ENCODE measurements at places on chromosomes 2 and 18. TPM values are rescaled to one million over a fixed set of nuclear protein-coding genes. Genes with fewer than 3 reads are reported as not detected.

DNA sequence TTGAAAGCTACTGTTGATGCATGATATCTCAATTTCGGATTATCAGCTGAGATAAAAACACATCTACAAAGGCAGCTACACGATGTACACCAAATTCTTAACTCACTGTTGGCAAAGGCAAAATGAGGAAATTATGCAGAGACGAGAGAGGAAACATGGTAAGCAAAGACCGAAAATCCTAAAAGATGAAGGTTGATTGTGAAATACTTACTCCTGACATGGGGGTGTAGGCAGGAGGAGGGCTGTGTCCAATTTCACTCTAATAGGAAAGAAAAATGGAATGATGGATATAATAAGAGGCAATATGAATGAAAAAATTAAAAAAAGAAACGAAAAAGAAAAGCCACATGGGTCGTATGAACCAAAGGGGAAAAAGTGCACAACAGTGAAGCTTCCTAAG, 831.3 kb downstream of the CPS1 start:
- no peak for DNase-seq

DNA sequence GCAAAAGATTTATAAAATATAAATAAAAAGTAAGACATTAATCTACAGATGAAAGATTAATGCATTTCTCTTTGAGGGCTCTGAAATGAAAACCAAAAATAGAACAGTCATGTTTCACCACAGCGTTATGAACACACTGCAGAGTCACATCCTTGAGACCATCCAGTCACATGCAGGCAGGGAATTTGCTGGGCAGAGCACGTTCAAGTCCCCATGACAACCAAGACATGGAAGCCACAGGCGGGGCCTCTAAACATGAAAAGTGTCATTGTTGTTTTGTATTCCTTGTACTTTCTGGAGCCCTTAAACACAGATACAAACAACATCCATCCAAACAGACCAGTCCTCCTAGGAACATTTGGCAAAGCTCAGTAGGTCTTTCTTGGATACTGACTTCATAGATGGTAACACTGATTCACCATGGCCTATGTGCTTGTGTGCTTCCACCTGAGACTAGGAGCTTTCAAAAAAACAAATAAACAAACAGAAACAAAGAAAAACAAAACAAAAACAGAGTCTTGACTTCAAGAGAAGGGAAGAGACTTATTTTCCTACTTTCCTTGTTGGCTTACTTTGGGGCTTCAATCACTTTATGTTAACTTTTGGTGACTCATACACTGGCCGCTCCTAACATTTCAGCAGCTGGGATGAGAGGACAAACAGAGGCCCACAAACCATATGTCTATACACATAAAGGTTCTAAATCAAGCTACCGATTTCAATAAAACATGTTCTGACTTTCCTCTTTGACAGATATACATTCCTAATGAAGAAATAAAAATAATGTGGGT, 99.5 kb upstream of the CCDC85A start:
- no peak for DNase-seq

DNA sequence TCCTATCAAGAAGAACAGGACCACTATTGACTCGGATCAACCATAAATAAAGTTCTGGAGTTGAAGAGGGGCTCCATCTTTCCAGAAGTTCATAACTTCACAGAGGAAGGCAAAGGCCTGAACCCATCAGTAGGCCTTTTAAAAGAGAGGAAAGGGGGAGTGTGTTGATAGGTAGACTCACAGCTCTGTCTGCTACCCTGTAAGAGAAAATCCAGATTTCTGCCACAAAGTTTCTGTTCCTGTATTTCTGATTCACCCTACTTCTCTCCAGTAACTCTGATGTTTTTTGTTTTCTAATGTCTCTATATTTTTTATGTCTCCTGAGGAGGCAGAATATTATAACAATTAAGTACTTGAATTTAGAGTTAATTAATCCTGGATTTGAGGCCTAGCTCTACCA, 564.0 kb downstream of the TNS1 start:
- no peak for DNase-seq

- peak; percentile 89 for DNase-seq
These were observed 532.1 kb downstream of the SOX11 start for GRCh38 chr2:6224267-6224666.

GRCh38 chr2:99615247-99615771, 125.5 kb upstream of the REV1 start:
- no peak for DNase-seq

Gene ABCB11
- total RNA-seq = 0.03 TPM

Gene SPC25
- total RNA-seq = 0.79 TPM

DNA sequence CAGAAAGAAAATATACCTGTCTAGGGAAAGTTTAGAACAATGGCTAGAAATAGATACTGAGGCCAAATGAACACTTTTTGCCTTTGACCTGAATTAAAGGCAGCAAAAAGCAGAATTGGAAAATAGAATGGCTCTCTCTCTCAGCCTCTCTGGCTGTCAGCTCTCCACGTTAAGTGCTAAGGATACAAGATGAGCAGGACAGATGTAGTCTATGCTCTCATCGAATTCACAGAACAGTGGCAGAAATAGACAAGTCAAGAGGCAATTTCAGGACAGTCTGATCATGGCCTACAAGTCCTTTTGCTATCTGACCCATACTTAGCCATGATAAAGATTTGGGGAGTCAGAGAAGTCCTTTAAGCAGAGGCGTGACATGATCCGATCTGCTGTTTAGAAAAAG, 120.2 kb upstream of the CREB1 start:
- DNase-seq = no peak

- no peak for DNase-seq
These were observed 780.7 kb upstream of the FANCL start for GRCh38 chr2:59021786-59022185.

GRCh38 chr2:121333834-121334558, 49.0 kb upstream of the TFCP2L1 start:
- no peak for DNase-seq

- DNase-seq = no peak
These were observed 40.6 kb downstream of the SPC25 start for GRCh38 chr2:168849610-168850009.

GRCh38 chr2:74179063-74179865, 585 bp upstream of the MOB1A start:
- DNase-seq = no peak

GRCh38 chr2:73112026-73112912, 479 bp downstream of the RAB11FIP5 start:
- peak; percentile 62 for DNase-seq

DNA sequence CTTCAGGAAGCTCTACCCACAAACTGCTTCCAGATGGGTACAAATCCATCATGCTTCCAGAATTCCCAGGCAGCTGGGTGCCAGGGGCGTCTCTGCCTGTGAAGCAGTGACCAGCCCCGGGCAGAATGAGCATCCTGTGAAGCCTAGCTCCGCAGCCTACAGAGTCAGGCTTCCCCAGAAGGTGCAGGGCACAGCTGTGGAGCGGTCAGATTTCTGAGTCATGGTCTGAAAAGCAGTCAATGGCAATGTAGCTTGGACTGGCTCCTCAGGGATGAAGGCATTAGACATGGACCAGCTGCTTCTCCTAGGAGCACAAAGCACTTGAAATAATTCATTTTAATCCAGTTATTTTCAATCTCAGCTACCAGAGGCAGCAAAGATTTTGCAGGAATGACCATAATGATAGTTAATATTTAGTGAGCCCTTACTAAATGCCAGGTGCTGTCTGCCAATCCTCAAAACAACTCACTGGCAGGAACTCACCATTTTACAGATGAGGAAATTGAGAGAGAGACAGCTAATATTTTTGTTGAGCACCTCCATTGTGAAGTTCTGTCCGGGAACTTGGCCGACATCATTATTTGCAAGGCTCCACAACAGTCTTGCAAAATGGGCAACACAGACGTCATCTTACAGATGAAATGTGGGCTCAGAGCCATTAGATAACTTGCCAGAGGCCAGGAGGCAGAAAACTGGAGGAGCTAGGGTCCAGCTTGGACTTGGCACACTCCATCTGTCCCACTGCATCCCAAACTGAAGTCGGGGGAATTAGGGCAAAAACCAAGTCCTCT, 31.7 kb downstream of the ACMSD start:
- DNase-seq = no peak

GRCh38 chr2:174124181-174124580, 124.2 kb downstream of the OLA1 start:
- no peak for DNase-seq
